ENCODE measurements at places on chromosomes 1 and 21.

DNA sequence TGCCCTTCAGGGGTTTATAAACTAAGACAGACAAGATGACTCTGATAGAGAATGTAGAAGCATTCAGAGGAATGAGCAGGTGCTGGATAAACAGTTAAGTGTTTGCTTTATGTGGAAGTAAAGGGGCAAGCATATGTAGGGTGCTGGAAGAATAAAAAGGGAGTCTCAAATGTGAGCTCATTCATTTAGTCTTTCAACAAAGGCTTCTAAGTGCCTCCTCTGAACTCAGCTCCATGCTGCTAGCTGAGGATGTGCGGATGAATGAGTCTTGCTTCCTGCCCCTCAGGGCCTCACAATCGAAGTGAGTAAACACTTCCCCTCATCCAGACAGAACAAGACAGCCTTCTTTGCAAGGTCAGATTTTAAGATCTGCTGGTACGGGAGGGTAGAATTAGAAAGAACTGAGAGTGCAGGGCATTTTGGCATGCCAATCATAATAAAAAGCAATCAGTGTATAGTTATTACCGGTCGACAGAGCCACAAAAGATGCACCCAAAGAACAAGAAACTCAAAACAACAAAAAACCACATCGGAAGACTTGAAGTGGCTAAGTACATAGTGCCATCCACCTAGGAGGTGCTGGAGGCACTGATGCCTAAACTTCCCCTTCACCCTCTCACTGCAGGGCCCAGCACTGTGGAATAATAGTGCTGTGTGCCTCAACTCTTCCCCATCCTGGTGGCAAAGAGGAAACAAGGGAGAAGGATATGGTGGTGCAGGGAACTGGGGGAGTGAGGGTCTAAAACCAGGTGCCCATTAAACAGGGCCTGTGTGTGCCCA lies 69.8 kb downstream of the TNR start:
- no peak for DNase-seq

GRCh38 chr1:102693345-102693744 lies 415.0 kb downstream of the COL11A1 start:
- no peak for DNase-seq

DNA sequence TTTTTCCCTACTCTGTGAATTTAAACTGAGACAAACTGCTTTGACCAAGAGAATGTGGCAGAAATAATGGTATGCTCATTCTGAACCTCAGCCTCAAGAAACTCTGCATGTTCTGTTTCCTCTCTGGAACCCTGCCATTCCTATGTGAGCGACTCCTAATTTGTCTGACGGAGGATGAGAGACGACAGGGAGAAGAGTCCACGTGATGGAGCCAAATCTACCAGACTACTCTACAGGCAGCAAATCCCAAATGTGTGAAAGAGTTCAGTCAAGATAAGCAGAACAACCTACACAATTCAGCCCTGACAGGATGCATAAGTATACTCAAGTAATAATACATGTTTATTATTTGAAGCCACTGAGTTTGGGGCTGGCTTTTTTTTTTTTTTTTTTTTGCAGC lies 153.5 kb downstream of the DPYD start:
- DNase-seq = no peak

- no peak for DNase-seq
These were observed 89.7 kb downstream of the SLC45A1 start for GRCh38 chr1:8407652-8408051.

- DNase-seq = no peak
These were observed 77.1 kb downstream of the PIK3CD start for GRCh38 chr1:9728451-9729295.

DNA sequence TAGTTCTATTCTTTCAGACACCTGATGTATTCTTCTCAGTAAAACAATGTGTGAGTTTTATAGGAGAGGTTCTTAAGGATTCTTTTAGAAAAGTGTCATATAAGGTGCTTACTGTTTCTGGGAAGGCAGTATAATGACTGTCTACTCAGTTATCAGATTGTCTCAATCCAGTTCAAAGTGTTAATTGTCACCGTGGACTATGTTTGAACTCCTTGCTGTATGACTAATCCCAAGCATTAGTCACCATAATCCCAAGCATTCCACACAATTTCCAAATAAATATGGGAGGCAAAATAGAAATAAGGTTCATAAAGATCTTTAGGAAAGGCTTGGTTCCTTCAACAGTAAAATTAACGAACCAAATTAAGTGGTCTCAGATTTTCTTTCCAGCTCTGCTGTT lies 342.1 kb upstream of the NR5A2 start:
- DNase-seq = no peak

GRCh38 chr1:209590405-209590804 lies 6.9 kb downstream of the CAMK1G start:
- no peak for DNase-seq

GRCh38 chr1:2009101-2010053 lies 5.8 kb upstream of the CFAP74 start:
- DNase-seq = no peak

DNA sequence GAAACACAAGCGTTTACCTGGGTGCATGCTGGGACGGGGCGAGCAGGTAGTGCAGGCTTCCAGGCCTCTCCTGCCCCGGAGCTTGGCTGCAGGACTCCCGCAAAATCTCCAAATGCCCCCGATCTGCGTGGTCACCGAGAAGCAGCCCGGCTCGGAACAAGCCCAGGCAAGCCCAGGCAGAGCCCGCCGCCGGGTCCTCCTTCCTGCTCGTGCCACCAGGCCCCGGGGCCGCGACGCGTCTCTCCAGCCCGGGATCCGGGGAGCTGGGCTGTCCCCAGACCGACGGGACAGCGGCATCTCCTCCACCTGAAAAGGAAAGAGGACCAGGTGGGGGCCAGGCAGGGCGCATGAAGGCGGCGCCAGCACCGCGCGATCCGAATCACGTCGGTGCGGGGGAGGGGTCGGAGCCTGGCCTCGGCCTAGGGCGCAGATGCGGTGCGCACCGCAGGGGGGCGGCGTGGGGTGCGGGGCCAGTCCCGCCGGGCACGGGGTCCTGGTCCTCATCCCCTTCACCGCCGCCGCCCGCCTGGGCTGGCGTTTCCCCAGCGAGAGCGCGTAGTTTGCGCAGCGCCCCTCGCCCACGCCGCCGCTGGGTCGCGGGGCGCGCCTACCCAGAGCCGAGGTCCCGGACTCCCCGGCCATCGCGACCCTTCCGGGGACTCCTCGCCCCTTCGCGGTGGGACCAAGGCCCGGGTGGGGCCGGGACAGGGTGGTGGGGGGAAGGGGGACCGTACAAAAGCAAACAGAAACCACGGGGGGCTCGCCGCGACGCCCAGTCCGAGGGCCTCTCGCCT lies 52.4 kb upstream of the H6PD start:
- DNase-seq = peak; percentile 69

GRCh38 chr1:184640505-184640904 lies 114.2 kb downstream of the EDEM3 start:
- DNase-seq = no peak

DNA sequence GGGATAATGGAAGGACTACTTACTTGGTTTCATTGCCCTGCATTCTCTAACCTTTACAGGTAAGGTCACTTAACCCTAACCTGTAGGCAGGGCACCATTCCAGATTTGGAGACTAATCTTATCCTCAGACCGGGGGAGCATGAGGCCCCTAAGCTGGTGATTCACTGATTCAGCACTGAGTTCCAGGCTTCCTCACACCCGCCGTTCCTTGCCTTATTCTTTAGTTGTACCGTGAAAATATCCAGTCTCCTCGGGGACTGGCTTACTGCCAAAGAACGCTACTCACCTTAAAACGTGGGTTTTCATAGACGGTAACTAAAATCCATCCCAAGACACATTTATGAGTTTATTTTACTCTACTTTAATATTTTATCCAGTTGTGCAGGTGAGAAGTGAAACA lies 44.3 kb upstream of the COL24A1 start:
- no peak for DNase-seq

- DNase-seq = no peak
These were observed 4.0 kb upstream of the TRIM11 start for GRCh38 chr1:228410671-228411070.

DNA sequence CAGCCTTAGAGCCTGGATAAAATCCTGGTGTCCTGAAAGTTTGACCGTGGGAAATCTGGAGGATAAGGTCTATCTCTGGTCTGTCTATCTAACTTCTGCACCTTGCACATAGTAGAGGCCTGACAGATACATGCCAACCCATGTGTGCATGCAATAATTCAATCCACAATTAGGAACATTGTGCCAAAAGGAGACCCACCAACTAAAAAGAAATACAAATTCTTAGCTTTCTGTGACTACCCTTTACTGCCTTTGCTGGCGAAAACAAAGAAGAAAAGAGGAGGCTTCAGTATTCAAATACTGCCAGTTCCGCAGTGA lies 381 bp upstream of the KLHL20 start:
- no peak for DNase-seq

DNA sequence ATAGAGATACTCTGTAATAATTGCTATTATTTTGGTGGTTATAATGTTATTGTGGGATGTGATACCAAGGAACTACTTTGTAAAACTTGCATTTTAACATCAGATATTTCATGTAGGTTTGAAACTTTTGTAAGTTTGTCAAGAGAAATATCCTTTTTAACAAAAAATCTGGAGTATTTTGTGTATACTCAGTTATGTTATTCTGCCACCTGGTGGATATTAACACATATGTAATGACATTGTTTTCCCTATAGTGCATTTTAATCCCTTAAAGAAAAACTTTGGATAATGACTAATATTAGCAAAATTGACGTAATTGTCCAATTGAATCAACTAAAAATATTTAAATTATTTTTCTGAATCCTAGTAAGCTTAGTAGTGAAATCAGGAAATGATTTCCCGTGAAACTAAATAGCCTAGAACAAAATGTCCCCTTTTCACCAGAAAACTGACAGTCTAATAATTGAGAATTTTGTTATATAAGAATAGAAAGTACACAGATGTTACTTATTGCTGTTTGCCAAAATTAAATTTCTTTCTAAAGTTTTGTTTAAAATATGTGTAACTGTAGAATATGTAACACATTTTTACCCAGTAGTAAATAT lies 39.6 kb downstream of the KCTD3 start:
- no peak for DNase-seq

GRCh38 chr1:244092293-244092963 lies 41.3 kb downstream of the ZBTB18 start:
- DNase-seq = no peak

GRCh38 chr1:108644984-108645383 lies 15.9 kb downstream of the HENMT1 start:
- no peak for DNase-seq

GRCh38 chr1:185300152-185300551 lies 16.9 kb downstream of the IVNS1ABP start:
- DNase-seq = no peak

DNA sequence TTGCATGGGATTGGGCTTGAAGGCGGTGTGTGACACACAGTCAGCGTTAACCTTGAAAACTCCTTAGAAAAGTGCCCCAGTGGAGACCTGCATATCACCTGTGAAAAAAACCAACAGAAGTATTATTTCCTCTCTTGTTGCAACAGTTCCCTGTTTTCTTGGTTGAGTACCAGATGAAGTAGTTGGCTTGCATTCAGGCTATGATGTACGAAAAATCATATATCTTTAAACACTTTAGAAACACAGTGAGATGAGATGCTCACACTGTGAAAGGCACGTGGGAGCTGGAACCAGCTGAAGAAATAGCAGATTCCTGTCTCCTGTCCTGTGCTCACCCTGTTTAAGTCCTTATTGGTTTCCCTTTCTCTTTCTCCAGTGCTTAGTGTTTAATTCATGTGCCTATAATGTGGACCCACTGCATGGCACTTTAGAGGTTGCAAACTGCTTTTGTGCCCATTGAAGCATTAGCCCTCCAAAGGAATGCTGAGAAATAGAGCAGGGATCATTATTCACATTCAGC lies 2.8 kb downstream of the CAMK1G start:
- no peak for DNase-seq

Measured in nephron progenitor cell (in vitro differentiated cells).